ENCODE measurements at places on chromosomes 5 and 9.

DNA sequence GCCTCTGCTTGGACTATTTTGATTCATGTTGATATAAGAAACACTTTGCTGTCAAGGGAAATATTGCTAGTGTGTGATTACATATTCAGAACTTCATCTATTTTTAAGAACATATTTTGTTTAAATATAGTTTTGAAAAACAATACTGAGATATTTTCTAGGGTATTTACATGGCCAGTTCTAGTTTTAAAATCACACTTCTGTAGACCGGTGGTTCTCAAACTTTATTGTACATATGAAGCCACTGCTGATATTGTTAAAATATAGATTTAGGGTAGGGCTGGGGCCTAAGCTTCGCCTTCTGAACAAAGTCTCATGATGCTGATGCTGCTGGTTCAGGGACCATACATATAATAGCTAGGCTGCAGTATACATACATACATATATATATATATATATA is 1000.0 kb downstream of the PTPRD start:
- no peak for DNase-seq

- DNase-seq = no peak
These were observed 139.6 kb downstream of the SPATA31D1 start for GRCh38 chr9:82128011-82128696.

DNA sequence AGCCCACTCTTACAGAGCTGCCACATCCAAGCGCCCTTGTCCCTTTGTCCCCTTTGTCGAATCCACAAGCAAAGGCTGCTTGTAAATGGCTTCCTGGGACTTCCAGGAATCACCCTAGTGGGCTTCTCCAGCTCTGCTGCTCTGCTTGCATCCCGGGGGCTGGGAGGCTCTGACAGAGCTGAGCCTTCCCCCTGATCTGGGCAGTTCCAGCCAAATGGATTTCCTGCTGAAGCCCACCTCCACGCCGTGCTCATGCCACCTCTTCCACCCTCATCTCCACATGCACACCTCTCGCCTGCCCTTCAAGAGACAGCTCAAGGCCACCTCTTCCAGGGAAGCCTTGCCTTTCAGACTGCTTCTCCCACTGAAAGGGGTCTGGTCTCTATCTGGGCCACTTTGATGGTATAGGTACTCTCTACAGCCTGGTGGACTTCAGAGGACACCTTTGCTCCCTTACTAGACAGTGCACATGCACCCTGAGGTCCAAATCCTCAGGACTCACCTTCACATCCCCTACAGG is 106.2 kb downstream of the LHFPL2 start:
- DNase-seq = no peak

GRCh38 chr5:126137891-126138280 is 285.3 kb upstream of the GRAMD2B start:
- DNase-seq = no peak

DNA sequence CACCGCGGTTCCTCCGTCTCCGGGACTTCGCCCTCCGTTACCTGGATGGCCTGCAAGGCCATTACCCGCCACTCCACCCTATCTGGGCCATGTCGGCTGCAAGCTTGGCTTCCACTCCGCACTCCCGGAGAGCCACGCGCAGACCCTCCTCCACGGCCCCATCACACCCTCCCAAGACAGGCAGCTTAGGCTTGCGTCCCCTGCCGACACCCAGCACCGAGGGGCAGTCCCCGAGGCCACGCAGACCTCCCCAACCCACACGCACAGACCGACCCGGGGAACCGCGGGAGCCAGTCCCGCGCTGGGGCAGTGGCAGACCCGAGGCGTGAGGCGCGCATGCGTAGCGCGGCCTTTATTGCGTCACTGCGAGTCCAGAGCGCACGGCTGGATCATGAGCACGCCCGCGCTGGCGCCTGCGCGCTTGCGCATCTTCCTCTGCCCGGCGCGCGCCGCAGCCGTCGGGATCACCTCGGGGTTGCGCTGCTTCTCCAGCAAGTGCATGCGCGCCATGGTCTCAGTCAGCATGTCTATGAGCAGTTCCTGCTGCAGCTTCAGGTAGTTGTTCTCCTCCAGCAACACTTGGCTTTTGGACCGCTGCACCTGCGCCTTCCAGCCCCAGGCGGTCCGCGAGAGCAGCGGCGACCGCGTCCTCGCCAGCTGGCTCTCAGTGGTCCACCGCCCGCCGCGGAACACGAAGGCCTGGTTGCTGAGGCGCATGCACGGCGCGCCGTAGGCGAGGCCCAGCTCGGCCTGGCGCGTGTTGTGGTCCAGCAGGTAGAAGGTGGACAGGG is 2.4 kb downstream of the CBY3 start:
- peak; percentile 93 for DNase-seq
